ENCODE measurements at places on chromosomes 2 and 18.

DNA sequence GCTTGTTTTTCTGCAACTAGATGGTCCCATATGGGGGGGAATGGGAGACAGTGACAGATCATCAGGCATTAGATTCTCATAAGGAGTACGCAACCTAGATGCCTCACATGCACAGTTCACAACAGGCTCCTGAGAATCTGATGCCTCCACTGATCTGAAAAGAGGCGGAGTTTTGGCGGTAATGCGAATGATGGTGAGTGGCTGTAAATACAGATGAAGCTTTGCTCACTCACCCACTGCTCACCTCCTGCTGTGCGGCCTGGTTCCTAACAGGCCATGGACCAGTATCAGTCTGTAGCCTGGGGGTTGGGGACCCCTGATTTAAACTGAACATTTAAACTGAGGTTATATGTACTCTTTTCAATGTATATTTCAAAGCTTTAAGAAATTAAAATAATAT lies 40.7 kb downstream of the SOS1 start:
- no peak for DNase-seq

GRCh38 chr2:56369316-56369715 lies 185.5 kb downstream of the CCDC85A start:
- DNase-seq = no peak

GRCh38 chr2:162840598-162841246 lies 2.2 kb upstream of the KCNH7 start:
- DNase-seq = peak; percentile 78

- no peak for DNase-seq
These were observed 102.6 kb downstream of the DGKD start for GRCh38 chr2:233456934-233457333.

GRCh38 chr2:197042739-197043196 lies 116.3 kb upstream of the PGAP1 start:
- DNase-seq = no peak

DNA sequence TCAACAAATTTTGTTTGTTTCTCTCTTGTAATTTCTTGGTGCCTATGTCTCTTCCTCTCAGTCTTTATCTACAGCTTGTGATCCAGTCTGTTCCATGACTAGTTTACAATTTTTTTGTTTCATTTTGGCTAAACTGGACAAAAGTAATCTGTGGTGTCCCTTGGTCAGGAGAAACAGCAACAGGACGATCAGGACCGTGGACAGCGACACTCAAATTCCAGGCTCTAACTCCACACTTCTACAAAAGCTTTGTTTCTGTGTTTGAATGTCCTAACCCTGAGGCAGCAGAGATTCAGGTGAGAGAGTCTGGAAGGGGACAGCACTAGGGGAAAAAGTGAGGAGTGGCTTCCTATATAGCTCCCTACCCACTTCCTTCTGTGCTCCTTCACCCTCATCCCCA lies 593.3 kb upstream of the FANCL start:
- peak; percentile 70 for DNase-seq

DNA sequence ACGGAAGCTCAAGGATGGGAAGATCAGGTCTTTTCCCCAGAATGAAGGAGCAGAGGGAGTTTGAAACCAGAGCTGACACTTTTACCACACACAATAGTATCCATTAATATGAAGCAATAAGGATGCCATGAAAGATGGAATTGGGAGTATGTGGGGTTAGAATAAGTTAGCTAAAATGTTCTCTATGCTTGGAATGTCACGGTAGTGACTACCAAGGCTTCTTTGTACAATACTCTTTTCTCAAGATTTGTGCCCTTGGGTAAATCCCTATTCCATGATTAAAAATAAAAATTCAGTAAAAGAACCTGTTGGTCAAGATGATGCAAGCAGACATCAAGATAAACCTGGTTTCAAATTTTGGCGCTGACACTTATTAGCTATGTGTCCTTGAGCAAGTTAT lies 75.0 kb downstream of the NRXN1 start:
- no peak for DNase-seq

GRCh38 chr2:205686056-205686782 lies 3.9 kb downstream of the NRP2 start:
- no peak for DNase-seq

- DNase-seq = peak; percentile 33
These were observed 166.8 kb downstream of the TPGS2 start for GRCh38 chr18:36661999-36662398.

GRCh38 chr2:107334306-107334705 lies 448.3 kb upstream of the ST6GAL2 start:
- DNase-seq = no peak

DNA sequence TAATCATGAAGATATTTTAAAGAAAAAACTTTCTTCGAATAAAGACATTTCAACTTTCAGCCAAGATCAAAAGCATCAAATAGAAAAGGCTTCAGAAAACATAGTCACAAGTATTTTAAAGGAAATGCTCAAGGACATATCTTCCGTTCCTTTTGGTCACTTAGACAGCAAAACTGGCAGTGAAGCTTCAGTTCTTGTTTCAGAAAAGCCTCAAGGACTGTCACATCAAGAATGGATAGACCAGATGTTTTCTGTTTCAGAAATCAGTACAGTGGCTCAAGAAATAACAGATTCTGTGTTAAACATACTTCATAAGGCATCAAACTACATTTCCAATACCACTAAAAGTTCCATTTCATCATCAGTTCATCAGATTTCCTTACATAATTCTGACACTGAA lies 51.8 kb downstream of the FSIP2 start:
- DNase-seq = no peak

GRCh38 chr2:32716598-32716997 lies 88.7 kb downstream of the TTC27 start:
- DNase-seq = no peak

GRCh38 chr2:239664216-239664810 lies 263.5 kb upstream of the HDAC4 start:
- DNase-seq = no peak

- no peak for DNase-seq
These were observed 52.9 kb downstream of the TMEM163 start for GRCh38 chr2:134665727-134666506.

- DNase-seq = no peak
These were observed 91.7 kb upstream of the LCLAT1 start for GRCh38 chr2:30355306-30355705.

GRCh38 chr2:64807417-64807816 lies 153.7 kb upstream of the SERTAD2 start:
- DNase-seq = no peak

GRCh38 chr2:11375025-11375688 lies 30.7 kb upstream of the ROCK2 start:
- DNase-seq = no peak

DNA sequence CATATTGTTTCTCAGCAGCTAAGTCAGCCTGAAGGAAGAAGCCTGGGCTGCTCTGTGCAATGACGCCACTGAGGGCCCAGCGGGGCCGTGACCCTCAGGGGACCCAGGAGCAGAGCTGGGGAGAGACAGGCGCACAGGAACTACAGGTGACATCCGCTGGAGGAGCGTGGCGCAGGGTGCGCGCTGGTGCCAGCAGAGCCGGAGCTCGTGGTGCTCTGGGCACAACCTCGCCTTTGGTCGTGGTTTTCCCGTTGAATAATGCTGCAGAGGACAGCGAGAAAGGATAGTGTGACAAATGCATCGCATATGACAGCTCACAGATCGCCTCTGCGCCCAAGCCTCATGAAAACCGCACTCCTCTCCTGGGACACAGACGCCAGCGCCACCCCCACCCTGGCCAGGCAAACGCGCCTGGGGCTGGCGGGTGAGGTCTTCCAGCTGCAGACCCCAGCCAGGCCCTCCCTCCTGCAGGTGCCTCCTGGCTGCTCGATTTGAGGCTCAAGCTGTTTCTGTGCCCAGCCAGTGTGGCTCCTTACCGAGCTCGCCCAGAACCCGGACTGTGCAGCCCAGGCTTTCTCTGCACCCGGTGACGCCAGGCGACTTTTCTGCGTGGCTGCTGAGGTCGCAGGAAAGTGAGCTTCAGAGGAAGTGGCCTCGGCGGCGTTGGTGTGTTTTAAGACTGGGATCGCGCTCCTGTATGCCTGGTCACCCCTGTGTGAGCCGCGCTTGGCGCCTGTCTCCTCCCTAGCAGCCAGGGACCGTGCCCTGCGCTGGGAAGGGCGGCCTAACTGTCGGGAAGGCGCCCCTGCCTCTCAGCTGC lies 583.1 kb upstream of the HS6ST1 start:
- no peak for DNase-seq

DNA sequence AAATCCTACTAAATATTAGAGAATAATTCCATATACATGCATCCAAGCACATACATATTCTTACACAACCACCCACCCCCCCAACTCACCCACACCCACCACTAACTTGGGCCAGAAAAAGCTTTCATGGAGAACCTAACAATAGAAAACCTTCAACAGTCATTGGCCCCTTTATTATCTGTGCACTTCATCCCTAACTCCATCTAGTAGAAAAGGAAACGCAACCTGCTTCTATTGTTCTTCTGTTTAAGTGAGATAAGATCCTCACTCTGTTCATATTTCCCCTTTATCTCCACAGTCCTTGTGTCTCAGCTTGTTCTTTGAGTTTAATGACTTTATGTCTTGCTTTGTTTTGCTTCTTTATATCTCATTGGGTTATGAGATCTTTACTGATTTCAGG lies 1740.2 kb upstream of the CELF4 start:
- no peak for DNase-seq

DNA sequence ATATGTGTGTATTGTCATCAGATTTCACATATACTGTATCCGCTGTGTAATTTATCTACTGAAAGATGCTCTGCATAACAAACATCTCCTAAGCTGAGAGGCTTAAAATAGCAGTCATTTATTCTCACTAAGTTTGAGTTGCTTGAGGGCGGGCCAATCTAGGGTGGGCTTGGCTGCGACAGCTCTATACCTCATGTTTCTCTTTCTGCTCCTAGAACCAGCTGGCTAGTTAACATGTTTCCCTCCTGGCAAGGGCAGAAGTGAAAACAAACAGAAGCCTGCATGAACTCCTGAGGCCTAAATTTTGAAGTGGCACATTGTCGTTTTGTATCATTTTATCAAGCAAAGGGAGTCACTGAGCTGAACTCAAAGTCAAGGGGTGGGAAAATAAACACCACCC lies 585.0 kb upstream of the VRK2 start:
- no peak for DNase-seq

- no peak for DNase-seq
These were observed 316.2 kb downstream of the GALNT13 start for GRCh38 chr2:154187948-154188347.

- DNase-seq = no peak
These were observed 3.9 kb downstream of the TP53I3 start for GRCh38 chr2:24080701-24081100.

GRCh38 chr2:62305421-62306176 lies 109.7 kb downstream of the B3GNT2 start:
- no peak for DNase-seq

GRCh38 chr2:101473911-101474701 lies 806 bp downstream of the RFX8 start:
- peak; percentile 81 for DNase-seq

GRCh38 chr2:240619506-240620148 lies 5.7 kb upstream of the GPR35 start:
- no peak for DNase-seq

GRCh38 chr2:55891671-55892094 lies 31.9 kb downstream of the EFEMP1 start:
- DNase-seq = no peak
